ENCODE measurements at places on chromosomes 16 and 17.

- DNase-seq = no peak
Measured at GRCh38 chr17:202501-202951, 21.1 kb upstream of the DOC2B start.

GRCh38 chr17:72192800-72193192 lies 72.0 kb downstream of the SOX9 start:
- DNase-seq = no peak

DNA sequence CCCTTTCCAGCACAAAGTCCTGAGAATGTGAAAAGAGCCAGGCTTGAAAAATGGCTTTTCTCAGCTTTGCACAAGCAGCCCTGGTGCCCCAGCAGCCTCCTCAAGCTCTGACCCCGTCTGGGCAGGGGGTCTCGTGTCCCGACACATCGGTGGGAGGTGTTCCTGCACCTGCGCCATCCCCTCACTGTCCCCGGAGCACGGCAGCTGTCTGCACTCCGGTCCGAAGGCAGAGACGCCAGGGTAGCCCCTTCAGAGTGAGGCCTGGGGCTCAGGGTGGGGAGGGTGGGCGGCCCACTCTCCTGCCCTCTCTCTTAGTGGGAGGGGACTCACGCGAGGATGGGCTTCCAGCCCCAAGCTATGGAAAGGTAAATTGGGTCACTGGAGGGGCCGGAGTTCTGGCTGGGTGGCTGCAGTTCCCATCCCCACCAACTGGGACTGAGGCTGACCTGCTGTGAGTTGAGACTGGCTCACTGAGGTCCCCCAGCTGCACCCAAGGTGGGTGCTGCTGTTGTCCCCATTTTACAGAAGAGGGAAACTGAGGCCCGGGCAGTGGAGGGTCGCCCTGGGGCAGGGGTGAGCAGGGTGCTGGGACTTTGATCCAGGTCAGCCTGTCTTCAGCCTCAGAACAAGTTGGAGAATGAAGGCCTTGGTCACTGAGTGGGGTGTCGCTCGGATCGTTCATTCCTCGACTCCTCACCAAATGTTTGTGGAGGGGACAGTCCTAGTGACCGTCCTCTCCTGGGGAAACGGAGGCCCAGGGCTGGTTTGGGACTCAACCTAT lies 2.3 kb upstream of the BAIAP3 start:
- no peak for DNase-seq

DNA sequence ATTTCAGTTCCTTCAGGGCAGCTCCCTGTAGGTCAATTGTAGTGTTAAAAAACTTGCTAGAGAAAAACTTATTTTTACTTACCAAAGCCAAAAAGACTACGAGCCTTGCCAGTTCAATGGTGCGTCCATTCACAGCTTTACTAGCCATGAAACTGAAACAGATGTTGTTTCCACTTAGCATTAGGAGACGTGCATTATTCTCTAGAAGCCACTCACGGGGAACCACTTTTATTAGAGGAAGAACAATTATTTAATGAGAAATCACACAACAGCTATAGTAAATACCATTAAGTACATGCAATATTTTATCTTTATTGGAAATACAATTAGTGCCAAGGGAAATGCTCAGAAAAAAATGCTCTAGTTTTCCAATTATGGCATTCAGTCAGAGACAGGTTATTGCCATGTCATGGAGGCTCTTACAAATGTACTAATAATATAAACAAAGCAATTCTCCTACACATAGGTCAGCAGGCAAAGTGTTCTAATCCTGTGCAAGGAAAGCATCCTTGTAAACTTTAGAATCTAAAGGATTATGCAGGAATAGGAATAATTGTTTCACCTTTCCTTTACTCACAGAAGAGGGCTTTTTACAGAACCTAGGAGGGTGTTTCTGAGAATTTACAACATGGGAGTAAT lies 17.4 kb downstream of the LASP1NB start:
- DNase-seq = no peak

- DNase-seq = no peak
Measured at GRCh38 chr17:44972953-44973352, 4.8 kb upstream of the C1QL1 start.

- DNase-seq = peak; percentile 86
Measured at GRCh38 chr16:30351586-30352419, 3.3 kb downstream of the CD2BP2 start.

DNA sequence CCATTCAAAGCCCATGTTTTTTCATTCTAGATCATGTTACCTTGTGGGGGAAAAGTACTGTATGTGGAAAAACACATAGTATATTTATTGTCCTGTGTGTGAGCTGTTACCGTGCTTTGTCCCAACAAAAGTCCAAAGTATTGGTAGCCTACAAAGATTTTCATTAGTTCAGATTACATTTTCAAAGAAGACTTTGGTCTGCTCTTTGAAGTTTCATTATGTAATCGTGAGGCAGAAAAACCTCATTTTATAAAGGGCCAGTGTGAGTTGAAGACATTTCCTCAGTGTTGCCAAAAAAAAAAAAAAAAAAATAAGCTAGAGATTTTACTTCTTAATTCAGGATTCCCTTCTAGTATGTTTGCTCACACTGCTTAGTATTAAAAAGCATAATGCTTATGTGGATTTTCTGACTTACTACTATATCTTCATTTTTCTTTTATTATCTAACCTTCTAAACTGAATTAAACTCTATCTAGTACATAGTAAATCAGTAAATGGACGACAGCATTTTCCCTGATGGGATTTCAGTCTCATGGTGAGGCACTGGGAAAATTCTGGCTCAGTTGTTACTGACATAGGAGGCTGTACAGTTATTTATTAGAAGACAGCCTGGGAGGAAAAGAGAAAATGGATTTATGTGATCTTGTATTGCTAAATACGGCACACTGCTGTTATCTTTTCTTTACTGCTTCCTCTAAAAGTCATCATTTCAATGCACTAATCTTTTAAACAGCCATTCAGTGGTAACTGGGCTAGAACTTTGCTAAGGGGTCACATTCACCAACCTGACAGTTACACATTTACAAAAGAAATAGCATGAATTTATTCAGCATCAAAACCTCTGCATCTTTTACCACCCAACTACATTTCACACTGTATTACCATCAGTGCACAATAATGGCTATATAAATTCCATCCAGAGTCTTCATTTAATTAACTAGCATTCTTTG lies 100.6 kb downstream of the STXBP4 start:
- DNase-seq = no peak

GRCh38 chr17:60328679-60329078 lies 63.3 kb downstream of the USP32 start:
- DNase-seq = no peak

- no peak for DNase-seq
Measured at GRCh38 chr16:57821149-57821971, 19.1 kb upstream of the KIFC3 start.

- no peak for DNase-seq
Measured at GRCh38 chr17:40932608-40933007, 4.8 kb downstream of the KRT23 start.

GRCh38 chr16:57532266-57532625 lies 4.1 kb downstream of the CCDC102A start:
- no peak for DNase-seq

DNA sequence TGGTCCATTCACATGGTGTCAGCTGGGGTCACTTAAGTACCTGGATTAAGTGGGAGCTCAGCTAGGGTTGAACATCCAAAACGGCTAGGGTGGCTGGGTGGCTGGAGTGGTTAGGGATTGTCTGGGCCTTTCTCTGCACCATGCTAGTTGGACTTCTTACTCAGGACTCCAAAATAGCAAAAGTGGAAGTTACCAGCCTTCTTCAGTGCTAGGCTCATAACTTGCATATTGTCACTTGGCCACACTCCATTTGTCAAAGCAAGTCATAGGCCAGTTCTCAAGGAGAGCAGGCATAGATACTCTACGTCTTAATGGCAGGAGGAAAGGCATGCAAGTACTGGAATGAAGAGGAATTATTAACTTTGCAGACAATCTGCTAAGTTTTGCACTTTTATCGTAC lies 69.7 kb downstream of the ESRP2 start:
- no peak for DNase-seq

- DNase-seq = no peak
Measured at GRCh38 chr16:35599429-35600160, 2140.2 kb downstream of the TP53TG3F start.

DNA sequence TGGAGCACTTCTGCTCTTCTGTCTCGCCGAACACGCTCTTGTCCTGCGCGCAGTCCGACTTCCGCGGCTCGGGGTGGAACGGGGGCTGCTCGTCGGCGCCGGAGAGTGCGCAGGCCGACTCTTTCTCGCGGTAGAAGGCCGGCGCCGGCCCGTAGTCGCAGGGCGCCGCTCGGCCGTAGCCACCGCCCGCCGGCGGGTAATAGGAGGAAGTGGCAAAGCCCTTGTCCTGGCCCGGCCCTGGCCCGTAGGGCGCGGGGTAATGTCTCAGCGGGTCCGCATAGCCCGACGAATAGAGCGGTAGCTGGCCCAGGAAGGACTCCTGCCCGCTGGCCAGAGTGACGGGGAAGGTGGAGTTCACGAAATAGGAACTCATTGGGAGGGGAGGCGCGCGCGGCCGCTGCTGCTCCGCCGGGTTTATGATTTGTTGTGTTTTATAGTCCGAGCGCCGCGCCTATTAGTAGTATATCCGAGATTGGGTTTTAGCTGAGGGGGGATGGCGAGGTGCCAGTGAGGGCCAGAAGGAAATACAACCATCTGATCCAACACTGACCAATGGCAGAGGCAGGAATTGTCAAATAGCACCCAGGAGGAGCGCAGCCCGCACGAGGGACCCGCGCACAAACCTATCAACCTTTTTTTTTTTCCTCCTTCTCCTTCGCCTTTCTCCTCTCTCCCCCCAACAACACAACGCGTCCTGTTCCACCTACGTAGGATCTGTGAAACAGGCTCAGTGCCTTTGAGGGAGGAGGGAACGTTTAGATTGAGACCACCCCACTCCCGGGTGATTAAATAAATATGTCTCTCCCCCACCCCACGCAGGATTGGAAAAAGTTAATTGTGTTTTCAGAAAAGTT lies 4.4 kb upstream of the HOXB5 start:
- DNase-seq = no peak

DNA sequence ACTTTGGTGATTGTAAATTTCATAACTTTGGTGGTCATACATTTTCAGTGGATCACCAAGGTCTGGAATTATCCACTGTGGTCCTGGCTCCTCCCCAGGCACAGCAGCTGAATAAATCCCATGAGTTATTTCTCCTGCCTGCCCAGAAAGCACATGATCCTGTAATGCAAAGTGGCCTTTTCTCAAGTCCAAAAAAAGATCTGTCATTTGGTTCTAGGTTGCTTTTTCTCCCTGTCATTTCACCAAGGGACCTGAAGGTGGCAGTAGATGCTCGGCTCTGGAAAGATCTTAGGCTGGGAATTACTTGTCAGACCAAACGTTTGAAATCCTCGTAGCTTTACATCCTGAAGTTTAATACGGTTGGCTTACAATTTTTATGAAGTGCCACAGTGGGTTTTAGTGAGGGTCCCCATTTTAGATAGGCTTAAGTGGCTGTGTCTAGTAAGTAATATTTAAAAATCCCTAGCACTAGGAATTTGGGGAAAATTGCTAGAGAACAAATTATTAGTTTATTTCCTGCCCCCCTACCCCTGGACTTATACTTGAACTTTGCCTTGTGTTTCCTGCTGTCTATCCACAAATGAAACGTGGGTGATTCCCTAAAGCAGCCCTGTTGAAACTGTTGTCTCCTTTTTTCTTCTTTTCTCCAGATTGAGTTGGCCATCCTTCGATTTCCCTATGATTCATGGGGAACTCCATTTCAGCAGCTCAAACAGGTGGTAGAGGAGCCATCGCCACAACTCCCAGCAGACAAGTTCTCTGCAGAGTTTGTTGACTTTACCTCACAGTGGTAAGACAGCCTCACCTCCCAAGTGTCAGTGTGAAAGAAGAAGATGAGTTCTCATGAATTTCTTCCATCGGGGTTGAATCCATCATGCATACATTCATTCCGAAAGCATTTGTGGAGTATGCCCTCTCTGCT lies 111.7 kb downstream of the MAP2K6 start:
- peak; percentile 73 for DNase-seq

- DNase-seq = no peak
Measured at GRCh38 chr17:59754552-59754951, 47.1 kb downstream of the VMP1 start.

- DNase-seq = no peak
Measured at GRCh38 chr16:50529334-50529733, 18.9 kb upstream of the NKD1 start.

GRCh38 chr16:70158261-70158939 lies 15.2 kb upstream of the CLEC18C start:
- no peak for DNase-seq

DNA sequence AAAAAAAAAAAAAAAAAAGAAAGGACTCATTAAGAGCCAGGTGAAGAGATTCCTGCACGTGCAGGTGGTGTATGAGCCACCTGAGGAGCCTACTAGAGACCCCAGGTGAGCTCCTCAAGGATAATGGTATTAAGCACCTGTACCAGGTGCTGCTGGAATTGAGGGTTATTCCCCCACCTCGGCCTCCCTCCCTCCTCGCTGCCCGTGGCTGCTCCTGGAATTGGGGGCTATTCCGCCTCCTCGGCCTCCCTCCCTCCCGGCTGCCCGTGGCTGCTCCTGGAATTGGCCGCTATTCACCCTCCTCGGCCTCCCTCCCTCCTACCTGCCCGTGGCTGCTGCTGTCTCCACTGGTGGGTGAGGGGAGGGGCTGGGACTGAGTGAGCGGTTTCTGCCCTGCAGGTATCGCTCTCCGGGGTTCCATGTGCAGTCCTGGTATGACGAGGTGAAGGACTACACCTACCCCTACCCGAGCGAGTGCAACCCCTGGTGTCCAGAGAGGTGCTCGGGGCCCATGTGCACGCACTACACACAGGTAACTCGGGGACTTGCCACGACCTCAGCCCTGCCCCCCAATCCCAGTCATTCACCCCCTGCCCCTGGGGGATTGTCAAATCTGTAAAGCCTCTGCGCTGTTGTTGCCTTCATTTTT lies 29.3 kb downstream of the CRISPLD2 start:
- no peak for DNase-seq

DNA sequence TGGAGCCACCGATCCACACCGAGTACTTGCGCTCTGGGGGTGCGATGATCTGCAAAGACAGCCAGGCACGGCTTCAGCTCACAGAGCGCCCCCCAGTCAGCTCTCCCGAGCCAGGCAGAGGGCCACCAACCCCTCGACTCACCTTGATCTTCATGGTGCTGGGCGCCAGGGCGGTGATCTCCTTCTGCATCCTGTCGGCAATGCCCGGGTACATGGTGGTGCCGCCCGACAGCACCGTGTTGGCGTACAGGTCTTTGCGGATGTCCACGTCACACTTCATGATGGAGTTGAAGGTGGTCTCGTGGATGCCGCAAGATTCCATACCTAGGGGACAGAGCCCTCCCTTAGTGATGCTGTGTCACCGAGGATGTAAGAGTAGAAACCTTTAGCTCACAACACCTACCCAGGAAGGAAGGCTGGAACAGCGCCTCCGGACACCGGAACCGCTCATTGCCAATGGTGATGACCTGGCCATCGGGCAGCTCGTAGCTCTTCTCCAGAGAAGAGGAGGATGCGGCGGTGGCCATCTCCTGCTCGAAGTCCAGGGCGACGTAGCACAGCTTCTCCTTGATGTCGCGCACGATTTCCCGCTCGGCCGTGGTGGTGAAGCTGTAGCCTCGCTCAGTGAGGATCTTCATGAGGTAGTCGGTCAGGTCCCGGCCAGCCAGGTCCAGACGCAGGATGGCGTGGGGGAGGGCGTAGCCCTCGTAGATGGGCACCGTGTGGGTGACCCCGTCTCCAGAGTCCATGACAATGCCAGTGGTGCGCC lies 1.6 kb downstream of the ACTG1 start:
- no peak for DNase-seq
